ENCODE measurements at places on chromosomes 13 and 19.

DNA sequence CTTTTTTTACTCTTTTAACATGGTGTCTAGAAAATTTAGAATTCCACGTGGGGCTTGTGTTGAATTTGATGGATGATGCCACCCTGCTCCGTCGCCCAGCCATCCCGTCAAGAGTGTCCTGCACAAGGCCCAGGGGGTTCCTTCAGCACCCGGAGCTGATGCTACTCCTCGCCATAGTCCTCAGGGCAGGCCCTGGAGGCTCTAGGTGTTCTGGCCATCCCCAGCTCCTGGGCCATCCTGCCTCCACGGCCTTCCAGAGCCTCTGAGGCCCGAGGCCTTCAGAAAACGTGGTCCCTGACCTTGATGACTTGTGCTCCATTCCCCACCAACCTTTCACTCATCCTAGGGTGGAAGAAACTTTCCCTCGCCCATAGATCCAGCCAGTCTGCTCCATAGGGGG, 3.3 kb downstream of the AKT1S1 start:
- DNase-seq = no peak

GRCh38 chr19:27805848-27806247, 1407.1 kb downstream of the UQCRFS1 start:
- no peak for DNase-seq

DNA sequence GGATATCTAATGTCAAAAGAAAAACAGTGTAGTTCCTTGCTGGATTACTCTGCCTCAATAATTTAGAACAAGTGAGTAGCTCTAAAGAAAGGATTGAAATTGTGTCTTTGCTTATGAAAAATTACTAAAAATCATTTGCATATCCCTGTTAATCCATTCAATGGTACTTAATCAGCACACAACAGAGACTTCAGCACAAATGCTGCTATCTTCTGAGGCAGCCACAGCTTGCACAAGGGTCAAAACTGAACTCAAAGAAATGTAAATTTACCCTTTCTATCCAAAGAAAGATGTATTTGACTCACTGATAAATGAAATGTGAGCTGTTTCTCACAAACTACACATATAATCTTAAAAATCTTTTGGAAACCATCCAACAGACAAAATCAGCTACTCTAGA, 116.2 kb downstream of the LHFPL6 start:
- DNase-seq = no peak

DNA sequence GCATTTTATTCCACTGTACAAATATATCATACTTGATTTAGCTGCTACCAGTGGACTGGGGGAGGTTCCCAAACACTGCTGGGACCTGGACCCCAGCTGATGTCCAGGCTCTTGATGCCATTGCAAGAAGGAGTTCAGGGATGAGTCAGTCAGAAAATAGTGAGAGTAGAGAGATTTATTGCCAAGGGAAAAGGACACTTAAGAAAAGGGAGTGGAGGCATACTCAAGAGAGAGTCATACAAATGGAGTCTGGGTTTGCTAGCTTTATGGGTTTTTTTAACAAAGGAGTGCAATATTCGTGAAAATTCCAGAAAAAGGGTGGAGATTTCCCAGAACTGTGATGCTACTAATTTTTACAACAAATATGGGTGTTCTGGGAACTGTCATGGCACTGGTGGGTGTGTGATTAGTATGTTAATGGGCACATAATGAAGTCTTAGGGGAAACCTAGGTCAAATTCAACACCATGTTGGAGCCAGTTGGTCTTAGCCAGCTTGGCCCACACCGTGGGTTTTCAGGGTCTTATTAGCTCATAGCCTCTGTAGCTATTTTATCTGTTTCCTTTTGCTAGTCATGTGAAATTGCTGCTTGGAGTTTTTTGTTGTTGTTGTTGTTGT, 36.2 kb downstream of the GPC6 start:
- DNase-seq = peak; percentile 95

DNA sequence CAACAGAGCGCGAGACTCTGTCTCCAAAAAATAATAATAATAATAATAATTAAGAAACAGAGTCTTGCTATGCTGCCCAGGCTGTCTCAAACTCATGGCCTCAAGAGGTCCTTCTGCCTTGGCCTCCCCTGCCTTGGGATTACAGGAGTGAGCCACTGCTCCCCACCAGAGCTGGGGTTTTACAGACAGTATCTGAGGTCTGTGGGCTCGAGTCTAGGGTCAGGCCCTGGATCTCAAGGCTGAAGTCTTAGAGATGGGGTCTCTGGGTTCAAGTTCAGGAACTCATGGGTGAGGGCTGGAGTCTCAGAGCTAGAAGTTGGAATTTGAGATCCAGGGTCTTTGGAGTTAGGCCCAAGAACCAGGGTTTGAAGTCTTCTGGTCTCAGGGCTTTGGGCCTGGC, 3.5 kb downstream of the IL11 start:
- no peak for DNase-seq

- DNase-seq = no peak
These were observed 20.6 kb upstream of the PCCA start for GRCh38 chr13:100068133-100068931.

GRCh38 chr13:47142105-47142504, 245.3 kb upstream of the HTR2A start:
- DNase-seq = no peak

- no peak for DNase-seq
These were observed 234.6 kb downstream of the SLITRK6 start for GRCh38 chr13:85564598-85564997.

All from fibroblast of mammary gland (primary cell).